ENCODE measurements at places on chromosomes 16 and 17. TPM values are rescaled to one million over a fixed set of nuclear protein-coding genes. Genes with fewer than 3 reads are reported as not detected.

DNA sequence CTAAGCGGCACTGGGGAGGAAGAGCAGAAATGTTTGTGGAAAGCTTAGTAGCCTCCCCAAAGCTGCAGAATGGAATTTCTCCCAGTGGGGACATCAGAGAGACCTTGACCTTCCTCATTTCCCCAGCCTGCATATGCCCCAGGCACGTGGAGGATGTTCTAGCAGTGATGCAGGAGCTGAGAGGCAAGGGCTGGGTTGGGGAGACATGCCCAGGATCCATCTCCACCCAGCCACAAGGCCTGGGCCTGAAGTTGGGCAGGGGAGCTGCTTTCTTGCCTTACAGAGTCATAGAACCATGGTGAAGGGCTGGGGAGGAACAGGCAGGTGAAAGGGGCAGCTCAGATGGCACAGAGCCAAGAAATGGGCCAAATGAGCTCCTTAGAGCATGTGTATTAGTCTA, 104.0 kb downstream of the TMEM132E start:
- H3K27me3 ChIP-seq: peaks cover 3% of the 10 kb centered on the region
- H3K4me3 ChIP-seq: no peak overlapping the region
- DNase-seq: no peak
- H3K36me3 ChIP-seq: no peaks in the 10 kb centered on the region
- H3K27ac ChIP-seq: no peak overlapping the region
- no peaks in the 10 kb centered on the region for H3K4me1 ChIP-seq

- peaks cover 2% of the 10 kb centered on the region for H3K27me3 ChIP-seq
- H3K4me1 ChIP-seq: no peaks in the 10 kb centered on the region
- H3K36me3 ChIP-seq: no peaks in the 10 kb centered on the region
- no peak for DNase-seq
- H3K27ac ChIP-seq: no peak overlapping the region
Measured at GRCh38 chr17:12644623-12645022, 21.1 kb upstream of the MYOCD start.

GRCh38 chr17:74296548-74296936, 22.5 kb downstream of the DNAI2 start:
- peak; percentile 52 for DNase-seq
- no peaks in the 10 kb centered on the region for H3K36me3 ChIP-seq
- H3K27me3 ChIP-seq: peaks cover 2% of the 10 kb centered on the region
- H3K4me1 ChIP-seq: no peaks in the 10 kb centered on the region
- H3K27ac ChIP-seq: no peak overlapping the region
- no peak overlapping the region for H3K4me3 ChIP-seq

GRCh38 chr16:86516623-86517003, 6.3 kb downstream of the FOXF1 start:
- H3K36me3 ChIP-seq: no peaks in the 10 kb centered on the region
- peaks cover 28% of the 10 kb centered on the region for H3K27me3 ChIP-seq
- peaks cover 8% of the 10 kb centered on the region for H3K4me1 ChIP-seq
- H3K4me3 ChIP-seq: no peak overlapping the region
- H3K27ac ChIP-seq: no peak overlapping the region
- no peak for DNase-seq

The SLFN12L gene
- not detected for total RNA-seq
